ENCODE measurements at places on chromosomes 3 and 15. TPM values are rescaled to one million over a fixed set of nuclear protein-coding genes. Genes with fewer than 3 reads are reported as not detected.

GRCh38 chr3:41482134-41482533, 282.8 kb downstream of the CTNNB1 start:
- no peaks in the 10 kb centered on the region for H3K36me3 ChIP-seq
- H3K27me3 ChIP-seq: no peaks in the 10 kb centered on the region
- H3K27ac ChIP-seq: no peak overlapping the region
- no peak overlapping the region for H3K4me3 ChIP-seq

GOLGA8T gene
- total RNA-seq: 0.29 TPM

SLC28A2 gene
- total RNA-seq: not detected

DNA sequence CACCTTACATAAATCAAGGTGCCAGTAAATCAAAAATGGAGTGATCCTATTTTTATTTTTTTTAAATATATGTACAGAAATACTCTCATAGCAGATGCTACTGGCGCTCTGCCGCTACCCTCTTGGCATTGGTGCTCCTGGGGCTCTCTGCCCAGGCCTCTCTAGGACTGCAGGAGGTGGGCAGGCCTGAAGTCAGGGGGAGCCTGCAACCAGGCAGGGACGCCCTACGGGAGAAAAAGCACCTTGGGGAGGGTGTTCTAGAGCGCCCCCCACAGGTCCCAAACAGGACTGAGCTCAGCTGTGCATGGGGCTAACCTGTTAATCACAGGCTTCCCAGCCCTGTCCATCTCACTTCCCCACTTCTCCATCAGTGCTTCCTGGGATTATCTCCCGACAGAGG, 192.5 kb downstream of the SHQ1 start:
- no peaks in the 10 kb centered on the region for H3K27me3 ChIP-seq
- H3K36me3 ChIP-seq: no peaks in the 10 kb centered on the region
- no peak overlapping the region for H3K4me3 ChIP-seq
- H3K27ac ChIP-seq: no peak overlapping the region
- no peak for DNase-seq

- no peaks in the 10 kb centered on the region for H3K36me3 ChIP-seq
- no peak overlapping the region for H3K4me3 ChIP-seq
- DNase-seq: no peak
- no peaks in the 10 kb centered on the region for H3K27me3 ChIP-seq
- H3K4me1 ChIP-seq: no peaks in the 10 kb centered on the region
- H3K27ac ChIP-seq: no peak overlapping the region
Observed at GRCh38 chr3:161153480-161153879, 48.3 kb upstream of the B3GALNT1 start.

UCN2 gene
- not detected for total RNA-seq

GABRG3 gene
- not detected for total RNA-seq

Measured in right lobe of liver (tissue), 6 donors.